ENCODE measurements at places on chromosomes 12 and 14.

- DNase-seq: no peak
These were observed 950.1 kb downstream of the VRK1 start for GRCh38 chr14:97747316-97747715.

DNA sequence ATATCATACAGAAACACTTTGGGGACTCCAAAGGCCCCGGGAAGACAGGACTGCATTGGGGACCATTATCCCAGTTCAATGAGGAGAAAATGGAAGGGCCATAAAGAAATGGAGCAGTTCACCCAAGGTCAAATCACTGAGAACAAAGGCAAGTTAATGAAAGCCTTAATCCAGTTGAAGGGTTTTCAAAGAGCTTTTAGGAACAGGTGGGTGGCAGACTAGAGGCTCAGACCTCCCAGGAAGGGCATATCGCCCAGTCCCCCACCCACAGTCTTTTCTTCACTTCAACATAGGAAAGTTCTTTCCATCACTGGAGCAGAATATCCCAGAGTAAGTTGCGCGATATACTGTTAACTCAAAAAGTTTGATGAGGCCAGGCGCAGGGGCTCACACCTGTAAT lies 136.1 kb upstream of the CCND2 start:
- DNase-seq: no peak

GRCh38 chr12:15933751-15934150 lies 22.6 kb downstream of the DERA start:
- DNase-seq: no peak

GRCh38 chr14:104745431-104745830 lies 7.5 kb upstream of the SIVA1 start:
- no peak for DNase-seq

- DNase-seq: no peak
These were observed 266.9 kb downstream of the DUSP6 start for GRCh38 chr12:89085421-89085820.

GRCh38 chr14:66509874-66510273 lies 1.9 kb downstream of the GPHN start:
- DNase-seq: no peak

GRCh38 chr12:28457785-28458184 lies 267.5 kb downstream of the CCDC91 start:
- no peak for DNase-seq

GRCh38 chr14:79342942-79343341 lies 868.4 kb downstream of the DIO2 start:
- no peak for DNase-seq

Data from DMS153 (cell line).